ENCODE measurements at places on chromosomes 11 and 22.

DNA sequence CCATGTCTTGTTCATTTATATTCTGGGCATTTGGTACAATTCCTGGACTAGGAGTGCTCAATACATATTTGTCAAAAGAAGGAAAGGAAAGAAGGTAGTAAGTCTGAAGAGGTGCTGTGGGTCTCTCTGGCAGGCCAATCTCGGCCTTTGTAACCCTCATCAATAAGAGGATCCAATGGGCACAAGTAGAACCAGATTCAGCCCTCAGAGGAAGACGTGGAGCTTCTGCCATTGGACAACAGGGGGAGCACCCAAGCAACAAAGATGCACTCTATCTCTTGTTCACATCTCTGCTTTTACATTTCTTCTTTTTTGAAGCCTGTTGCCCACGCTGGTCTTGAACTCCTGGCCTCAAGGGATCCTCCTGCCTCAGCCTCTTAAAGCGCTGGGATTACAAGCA lies 2.2 kb upstream of the VPS11 start:
- peaks cover 8% of the 10 kb centered on the region for H3K36me3 ChIP-seq
- peak; percentile 38 for DNase-seq
- H3K27me3 ChIP-seq = peaks cover 2% of the 10 kb centered on the region
- peak overlapping the region; percentile 96 for H3K4me3 ChIP-seq
- peaks cover 31% of the 10 kb centered on the region for H3K4me1 ChIP-seq

- no peak overlapping the region for H3K27ac ChIP-seq
- H3K4me3 ChIP-seq = no peak overlapping the region
- H3K4me1 ChIP-seq = no peaks in the 10 kb centered on the region
These were observed 1390.0 kb upstream of the RAG2 start for GRCh38 chr11:37988031-37988430.

DNA sequence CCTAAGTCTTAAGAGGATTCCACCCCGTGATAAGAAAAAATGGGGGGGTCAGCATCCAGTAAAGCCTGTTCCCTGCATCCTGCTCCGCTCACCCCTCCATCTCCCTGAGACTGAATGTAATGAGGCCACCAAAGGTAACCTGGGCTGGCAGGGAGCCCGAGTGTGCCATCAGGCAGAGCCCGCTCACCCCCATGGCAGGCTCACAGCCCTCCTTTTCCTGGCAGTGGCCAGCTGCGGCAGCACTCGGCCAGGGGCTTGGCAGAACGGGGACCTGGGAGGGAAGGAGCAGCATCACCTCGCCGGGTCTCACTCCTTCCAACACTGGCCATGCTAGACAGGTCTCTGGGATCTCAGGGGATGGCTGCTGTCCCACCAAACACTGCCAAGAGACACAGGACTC lies 64.4 kb downstream of the PRDM11 start:
- H3K4me1 ChIP-seq = peaks cover 12% of the 10 kb centered on the region
- H3K36me3 ChIP-seq = no peaks in the 10 kb centered on the region
- H3K27me3 ChIP-seq = no peaks in the 10 kb centered on the region
- H3K27ac ChIP-seq = no peak overlapping the region
- no peak overlapping the region for H3K4me3 ChIP-seq

GRCh38 chr11:41996533-41996932 lies 537.1 kb upstream of the LRRC4C start:
- DNase-seq = no peak
- H3K27me3 ChIP-seq = no peaks in the 10 kb centered on the region
- no peak overlapping the region for H3K27ac ChIP-seq
- no peak overlapping the region for H3K4me3 ChIP-seq

- H3K4me3 ChIP-seq = no peak overlapping the region
- H3K36me3 ChIP-seq = no peaks in the 10 kb centered on the region
- DNase-seq = no peak
- H3K27me3 ChIP-seq = peaks cover 3% of the 10 kb centered on the region
These were observed 817.4 kb downstream of the OPCML start for GRCh38 chr11:132714859-132715440.

- peak; percentile 55 for DNase-seq
- H3K27ac ChIP-seq = peak overlapping the region; percentile 87
- H3K36me3 ChIP-seq = peaks cover 26% of the 10 kb centered on the region
- H3K4me1 ChIP-seq = peaks cover 98% of the 10 kb centered on the region
- no peaks in the 10 kb centered on the region for H3K27me3 ChIP-seq
- peak overlapping the region; percentile 70 for H3K4me3 ChIP-seq
These were observed 31.9 kb downstream of the FLI1 start for GRCh38 chr11:128725630-128726319.

DNA sequence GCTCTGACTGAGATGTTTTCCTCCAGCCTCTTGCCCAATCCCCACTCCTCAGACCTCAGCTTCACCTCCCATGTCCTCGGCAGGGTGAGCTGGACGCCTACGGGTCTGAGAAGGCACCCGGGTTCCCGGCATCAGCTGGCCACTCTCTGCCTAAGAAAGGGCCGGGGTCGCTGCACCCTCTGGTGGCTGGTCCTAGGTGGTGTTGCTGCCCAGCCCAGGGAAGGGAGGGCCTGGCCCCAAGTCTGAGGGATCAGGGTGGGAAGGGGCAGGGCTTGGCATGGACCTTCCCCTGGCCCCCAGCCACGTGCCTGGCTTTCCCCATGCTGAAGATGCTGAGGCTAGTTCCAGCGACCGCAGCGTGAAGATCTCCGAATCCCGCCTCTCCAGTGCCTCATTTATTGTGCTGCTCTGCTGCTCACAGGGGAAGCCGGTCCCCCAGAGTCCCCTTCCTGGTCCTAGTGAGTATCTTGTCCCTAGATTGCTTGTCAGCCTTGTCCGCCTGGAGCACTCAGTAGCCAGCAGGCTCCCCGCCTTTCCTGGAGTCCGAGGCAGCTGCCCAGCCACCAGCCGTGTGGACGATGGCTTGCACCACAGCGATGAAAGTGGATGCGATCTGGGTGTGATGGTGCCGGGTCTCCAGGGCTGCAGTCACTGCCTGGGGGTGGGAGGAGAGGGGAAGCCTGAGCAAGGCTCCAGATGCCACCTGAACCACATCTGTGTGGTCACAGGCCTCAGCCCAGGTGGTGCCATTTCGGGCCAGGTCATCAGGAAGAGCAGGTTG lies 2.9 kb upstream of the GGT5 start:
- H3K27ac ChIP-seq = no peak overlapping the region
- no peak overlapping the region for H3K4me3 ChIP-seq
- DNase-seq = peak; percentile 29

DNA sequence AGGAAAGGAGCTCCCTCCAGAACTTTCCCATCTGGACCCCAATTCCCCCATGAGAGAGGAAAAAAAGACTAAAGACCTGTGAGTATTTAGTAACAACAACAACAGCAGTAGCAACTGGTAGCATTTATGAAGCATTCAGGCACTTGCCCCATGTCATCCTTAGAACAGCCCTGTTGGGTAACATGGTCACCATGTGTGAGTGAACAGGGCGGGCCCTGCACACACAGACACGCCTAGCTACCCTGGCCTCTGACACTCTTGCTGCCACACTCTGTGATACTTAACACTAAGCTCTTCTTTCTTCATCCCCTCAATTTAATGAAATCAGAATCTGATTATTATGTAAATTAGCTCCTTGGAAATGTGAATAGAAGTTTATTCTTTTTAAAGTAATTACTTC lies 26.1 kb upstream of the SLC25A18 start:
- no peaks in the 10 kb centered on the region for H3K4me1 ChIP-seq
- no peaks in the 10 kb centered on the region for H3K36me3 ChIP-seq
- H3K27me3 ChIP-seq = peaks cover 4% of the 10 kb centered on the region
- H3K4me3 ChIP-seq = no peak overlapping the region
- no peak overlapping the region for H3K27ac ChIP-seq

- DNase-seq = no peak
- no peaks in the 10 kb centered on the region for H3K4me1 ChIP-seq
- no peaks in the 10 kb centered on the region for H3K36me3 ChIP-seq
- H3K27ac ChIP-seq = no peak overlapping the region
- H3K4me3 ChIP-seq = no peak overlapping the region
These were observed 17.7 kb downstream of the HTR3A start for GRCh38 chr11:113992459-113993110.

DNA sequence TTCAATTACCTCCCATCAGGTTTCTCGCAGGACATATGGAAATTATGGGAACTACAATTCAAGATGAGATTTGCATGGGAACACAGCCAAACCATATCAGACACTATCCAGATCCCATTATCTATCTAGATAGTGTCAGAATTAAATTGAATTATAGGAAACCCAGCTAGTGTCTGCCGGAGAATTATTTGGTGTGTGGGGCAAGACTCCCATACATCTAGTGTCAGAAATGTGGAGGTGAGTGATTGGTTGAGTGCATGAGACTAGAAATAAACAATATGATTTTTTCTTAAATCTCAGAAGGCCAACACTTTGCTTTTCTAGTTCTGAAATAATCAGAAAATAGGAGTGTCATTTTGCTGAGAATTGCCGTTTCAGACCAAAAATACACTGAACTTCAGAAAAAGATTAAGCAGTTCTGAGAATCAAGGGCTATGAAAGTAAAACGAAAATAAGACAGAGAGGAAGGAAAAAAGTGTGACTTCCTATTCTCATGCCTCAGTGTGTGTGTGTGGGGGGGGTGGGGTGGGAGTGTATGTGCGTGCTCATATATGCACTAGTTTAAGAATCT lies 21.3 kb downstream of the CASP12 start:
- DNase-seq = no peak
- peak overlapping the region; percentile 50 for H3K4me3 ChIP-seq
- H3K27ac ChIP-seq = peak overlapping the region; percentile 66
- H3K4me1 ChIP-seq = peaks cover 37% of the 10 kb centered on the region
- H3K36me3 ChIP-seq = peaks cover 13% of the 10 kb centered on the region
- H3K27me3 ChIP-seq = peaks cover 3% of the 10 kb centered on the region

GRCh38 chr11:15144347-15144746 lies 29.6 kb downstream of the INSC start:
- no peak for DNase-seq
- no peak overlapping the region for H3K27ac ChIP-seq
- H3K27me3 ChIP-seq = peaks cover 6% of the 10 kb centered on the region
- no peak overlapping the region for H3K4me3 ChIP-seq

DNA sequence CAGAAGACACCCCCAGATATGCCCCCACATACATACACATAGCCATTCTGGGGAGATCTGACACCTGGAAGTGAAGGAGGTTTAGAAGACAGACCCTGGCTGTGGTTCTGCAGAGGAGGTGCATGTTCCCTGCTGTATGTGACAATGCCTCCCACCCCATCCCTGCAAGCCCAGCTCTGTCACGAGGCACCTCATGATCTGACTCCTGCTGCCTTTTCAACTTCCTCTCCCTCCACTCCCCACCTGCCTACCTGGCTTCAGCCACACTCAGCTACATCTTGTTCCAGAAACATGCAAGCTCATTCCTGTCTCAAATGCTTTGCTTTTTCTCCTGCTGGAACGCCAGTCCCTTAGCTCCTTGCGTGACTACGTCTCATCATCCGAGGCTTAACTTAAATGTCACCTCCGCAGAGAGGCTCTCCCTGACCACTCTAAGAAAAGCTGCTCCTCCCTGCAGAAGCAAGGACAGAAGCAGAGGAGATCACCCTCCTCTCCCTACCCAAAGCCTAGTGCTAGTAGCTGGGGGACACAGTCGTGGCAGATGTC lies 114.5 kb downstream of the FEZ1 start:
- H3K4me3 ChIP-seq = no peak overlapping the region
- DNase-seq = no peak
- no peaks in the 10 kb centered on the region for H3K4me1 ChIP-seq
- H3K27me3 ChIP-seq = peaks cover 7% of the 10 kb centered on the region
- no peaks in the 10 kb centered on the region for H3K36me3 ChIP-seq

DNA sequence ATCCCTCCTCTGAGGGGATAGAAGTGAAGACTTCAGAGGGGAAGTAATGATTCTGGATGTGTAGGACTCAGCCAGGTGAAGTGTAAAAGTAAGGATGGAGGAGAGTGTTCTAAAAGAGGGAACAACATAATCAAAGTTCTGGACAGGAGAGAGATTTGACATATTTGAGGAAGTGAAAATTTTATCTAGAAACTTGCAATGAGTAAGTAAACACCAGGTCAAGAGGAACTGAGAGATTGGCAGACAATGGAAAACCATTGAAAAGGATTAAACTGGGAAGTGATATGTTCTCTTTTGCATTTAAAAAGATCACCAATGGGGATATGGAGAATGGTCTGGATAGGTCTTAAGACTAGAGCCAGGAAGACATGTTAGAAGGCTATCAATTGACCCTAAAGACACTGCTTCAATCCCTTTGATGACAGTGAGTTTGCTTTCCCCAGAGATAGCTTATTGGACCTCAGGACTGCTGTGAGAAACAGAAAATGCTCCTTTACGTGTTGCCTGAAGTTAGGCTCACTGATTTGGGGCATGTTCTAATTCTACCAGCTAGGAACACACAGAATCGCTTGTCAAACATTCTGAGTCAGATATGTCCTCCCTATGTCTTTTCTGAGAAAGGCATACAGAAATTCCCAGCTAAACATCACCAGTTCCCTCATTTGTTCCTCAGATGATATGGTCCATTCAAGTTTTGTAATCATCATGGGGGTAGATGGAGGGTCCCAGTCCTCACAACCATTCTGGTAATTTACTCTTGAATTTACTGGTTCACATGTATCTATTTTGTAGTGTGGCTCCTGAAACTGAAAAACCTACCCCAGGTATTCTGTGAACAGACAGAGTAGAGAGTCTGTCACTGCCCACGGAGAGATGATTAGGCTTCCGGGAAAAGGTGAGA lies 144.9 kb downstream of the MAML2 start:
- no peaks in the 10 kb centered on the region for H3K27me3 ChIP-seq
- peak overlapping the region; percentile 11 for H3K27ac ChIP-seq
- peaks cover 65% of the 10 kb centered on the region for H3K4me1 ChIP-seq
- H3K36me3 ChIP-seq = peaks cover 17% of the 10 kb centered on the region

DNA sequence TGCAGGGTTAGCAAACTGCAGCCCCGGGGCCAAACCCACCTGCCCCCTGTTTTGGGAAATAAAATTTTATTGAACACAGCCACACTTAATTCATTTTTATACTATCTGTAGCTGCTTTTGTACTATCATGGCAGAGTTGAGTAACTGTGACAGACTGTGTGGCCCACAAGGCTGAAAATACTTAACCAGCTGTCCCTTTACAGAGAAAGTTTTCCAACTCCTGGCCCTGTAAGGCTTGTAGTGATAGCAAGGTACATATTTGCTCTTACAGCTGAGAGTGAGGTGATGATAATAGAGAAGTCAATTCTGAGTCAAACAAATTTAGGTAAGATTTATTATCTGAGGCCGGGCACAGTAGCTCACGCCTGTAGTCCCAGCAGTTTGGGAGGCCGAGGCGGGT lies 87.4 kb upstream of the SLC6A5 start:
- H3K4me1 ChIP-seq = no peaks in the 10 kb centered on the region
- H3K36me3 ChIP-seq = peaks cover 9% of the 10 kb centered on the region
- H3K27ac ChIP-seq = no peak overlapping the region
- DNase-seq = no peak

GRCh38 chr22:38824585-38824984 lies 19.2 kb downstream of the NPTXR start:
- H3K4me1 ChIP-seq = no peaks in the 10 kb centered on the region
- peak; percentile 38 for DNase-seq
- no peak overlapping the region for H3K27ac ChIP-seq
- no peak overlapping the region for H3K4me3 ChIP-seq

Measured in activated T-helper 1 cell treated with anti-CD3 and anti-CD28 coated beads, Interleukin-12 subunit alpha, Interleukin-12 subunit beta, Interleukin-2, Interleukin-4 antibody, amounts not matched to agents 30 ng/mL and 10 ng/mL and 1 ng/mL, durations not matched to agents 14 hours and 24 hours and 36 hours (primary cell).